Right ventricle myocardium superior (tissue), 1 donor: ENCODE measurements at places on chromosomes 5 and 9.

- no peak for DNase-seq
Measured at GRCh38 chr9:84387821-84388220, 47.3 kb upstream of the SLC28A3 start.

- no peak for DNase-seq
Measured at GRCh38 chr5:168015506-168015905, 275.9 kb upstream of the WWC1 start.

DNA sequence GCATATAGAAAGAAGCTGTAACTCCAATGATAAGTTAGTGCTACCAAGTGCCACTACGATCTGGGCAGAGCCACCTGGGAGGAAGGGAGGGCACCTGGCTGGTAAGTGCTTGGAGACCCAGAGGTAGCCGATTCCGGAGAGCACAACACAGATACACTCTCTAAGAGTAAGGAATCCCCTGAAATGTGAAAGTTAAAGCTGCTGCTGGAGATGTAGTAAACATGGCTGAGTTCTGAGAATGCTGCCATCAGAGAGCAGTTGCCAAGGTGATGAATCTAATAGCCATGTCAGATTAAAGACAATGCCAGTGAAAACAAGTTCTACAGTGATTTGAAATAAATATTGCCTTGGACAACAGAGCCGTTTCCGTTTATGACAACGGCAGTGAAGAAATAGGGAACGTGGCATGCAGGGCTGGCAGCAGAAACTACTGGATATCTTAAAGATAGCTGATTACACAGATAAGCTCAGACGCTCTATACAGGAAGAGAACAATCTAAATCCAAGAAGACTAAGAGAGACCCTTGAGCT is 561.2 kb upstream of the C9orf72 start:
- DNase-seq, result no peak

DNA sequence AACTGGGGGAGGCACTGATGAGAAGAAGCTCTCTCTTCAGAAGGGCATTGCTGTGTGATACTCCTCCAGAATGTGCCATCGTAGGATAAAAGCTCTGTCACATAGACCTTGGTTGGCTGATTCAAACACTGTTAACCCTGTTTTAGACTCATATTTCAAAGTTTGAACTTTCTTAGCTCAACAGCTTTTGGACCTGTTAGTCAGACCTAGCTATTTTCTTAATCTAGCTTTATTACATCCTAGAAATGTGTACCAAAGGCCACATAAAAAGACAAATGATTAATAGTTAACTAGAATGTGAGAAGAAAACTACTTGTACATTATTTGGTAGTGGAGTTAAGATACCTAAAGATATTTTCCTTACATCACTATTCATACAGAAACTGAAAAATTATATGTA is 4.3 kb downstream of the RHOBTB3 start:
- no peak for DNase-seq

DNA sequence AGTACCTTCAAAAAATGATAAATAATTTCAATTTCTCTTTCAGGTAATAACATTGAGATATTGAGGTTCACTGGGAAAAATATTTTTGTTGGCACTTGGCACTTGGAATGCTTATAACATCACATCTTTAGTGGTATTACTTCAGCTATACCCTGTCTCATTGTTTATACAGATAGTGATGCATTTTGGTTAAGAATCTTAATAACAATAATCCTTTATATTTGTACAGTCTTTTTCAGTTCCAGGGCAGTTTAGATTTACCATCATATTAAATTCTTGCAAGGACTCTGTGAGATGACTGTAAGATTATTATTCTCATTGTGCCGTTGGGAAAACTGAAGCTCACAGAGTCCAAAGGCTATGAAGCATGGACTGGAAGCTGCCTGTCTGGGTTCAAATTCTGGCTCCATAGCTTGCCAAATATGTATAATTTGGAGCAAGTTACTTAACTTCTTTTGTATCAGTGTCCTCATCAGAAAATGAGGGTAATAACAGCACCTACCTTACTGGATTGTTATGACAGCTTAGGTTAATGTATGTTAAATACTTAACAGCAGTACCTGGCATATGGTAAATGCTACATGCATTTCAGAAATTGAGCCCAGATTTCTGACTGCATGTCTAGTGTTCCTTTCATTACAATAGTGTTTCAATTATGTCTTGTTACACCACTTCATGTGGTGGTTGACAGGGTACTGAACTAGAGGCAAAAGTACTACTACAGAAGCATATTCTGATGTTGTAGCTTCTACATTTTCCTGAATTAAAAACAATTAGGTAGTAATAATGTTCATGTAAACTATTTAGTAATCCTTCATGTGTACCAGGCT is 272.2 kb downstream of the PLK2 start:
- no peak for DNase-seq

DNA sequence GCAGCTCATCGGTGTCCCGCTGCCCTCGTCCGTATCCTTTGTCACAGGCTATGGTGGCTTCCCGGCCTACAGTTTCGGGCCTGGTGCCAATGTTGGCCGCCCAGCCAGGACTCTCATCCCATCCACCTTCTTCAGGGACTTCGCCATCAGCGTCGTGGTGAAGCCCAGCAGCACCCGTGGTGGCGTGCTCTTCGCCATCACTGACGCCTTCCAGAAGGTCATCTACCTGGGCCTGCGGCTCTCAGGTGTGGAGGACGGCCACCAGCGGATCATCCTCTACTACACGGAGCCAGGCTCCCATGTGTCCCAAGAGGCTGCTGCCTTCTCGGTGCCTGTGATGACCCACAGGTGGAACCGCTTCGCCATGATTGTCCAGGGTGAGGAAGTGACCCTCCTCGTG is 41.9 kb downstream of the COL15A1 start:
- DNase-seq, result no peak

- no peak for DNase-seq
Measured at GRCh38 chr5:140142246-140142645, 16.5 kb downstream of the IGIP start.

DNA sequence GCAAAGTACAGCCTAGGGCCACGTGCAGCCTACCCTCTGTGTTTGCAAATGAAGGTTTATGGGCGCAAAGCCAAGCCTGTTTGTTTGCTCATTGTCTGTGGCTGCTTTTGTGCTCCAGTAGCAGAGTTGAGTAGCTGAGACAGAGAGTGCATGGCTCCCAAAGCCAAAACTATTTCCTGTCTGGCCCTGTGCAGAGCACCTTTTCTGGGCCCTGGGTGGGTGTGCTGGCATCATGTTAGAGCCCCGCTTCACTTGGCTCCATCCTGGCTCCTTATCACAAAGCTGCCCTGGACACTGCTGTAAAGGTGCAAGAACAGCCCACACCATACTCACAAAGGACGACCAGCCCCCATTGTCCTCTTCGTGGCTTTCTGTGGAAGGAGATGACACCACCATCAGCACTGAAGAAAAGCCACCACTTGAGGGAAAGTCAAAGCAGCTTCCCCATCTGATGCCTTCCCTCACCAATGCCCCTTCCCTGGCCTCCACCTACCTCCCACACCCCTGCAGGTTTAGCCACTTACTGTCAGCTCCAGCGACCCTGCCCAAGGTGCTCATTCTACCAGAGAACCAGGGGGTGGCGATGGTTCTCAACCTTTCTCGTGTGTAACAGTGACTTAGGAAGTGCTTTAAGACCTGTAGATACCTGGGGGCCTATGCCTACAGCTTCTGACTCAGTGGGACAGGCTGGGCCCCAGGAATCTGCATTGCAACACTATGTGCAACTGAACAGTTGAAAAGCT is 23.4 kb downstream of the LCP2 start:
- no peak for DNase-seq

DNA sequence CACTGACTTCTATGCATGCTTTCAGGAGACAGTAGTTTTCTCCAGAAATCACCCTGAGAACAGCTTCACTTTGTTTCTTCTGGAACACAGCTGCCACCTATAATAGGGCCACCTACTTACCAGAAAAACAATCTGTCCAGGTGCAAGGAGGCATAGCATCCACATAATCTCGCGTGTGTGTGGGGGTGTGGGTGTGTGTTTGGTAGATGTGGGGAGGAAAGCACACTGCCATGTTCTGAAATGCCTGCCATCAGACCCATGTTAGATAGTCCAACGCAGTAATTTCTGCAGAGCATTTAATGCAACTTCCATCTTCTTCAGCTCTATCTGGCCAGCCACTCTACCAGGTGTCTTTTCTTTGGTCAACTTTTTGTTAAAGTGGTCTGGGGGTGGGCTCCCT is 102.9 kb downstream of the ACER2 start:
- DNase-seq, result no peak

DNA sequence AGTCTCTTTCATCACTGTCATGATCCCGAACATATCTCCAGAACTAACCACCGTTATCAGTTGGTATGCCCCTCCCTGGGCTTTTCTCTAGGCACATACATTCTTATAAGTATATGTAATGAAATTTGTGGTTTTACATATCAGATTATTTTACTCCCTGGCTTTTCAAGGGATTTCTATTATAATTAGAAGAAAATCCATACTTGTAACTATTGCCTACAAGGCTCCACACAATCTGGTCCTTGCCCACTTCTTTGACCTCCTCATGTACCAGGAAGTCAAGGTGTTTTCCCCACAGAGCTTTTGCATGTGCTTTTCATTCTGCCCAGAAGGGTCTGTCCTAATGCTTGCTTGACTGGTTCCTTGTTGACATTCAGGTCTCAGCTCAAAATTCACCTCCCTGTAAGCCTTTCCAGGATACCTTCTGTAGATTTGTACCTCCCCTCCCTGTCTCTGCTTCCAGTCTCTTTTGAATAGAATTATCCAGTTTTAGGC is 33.6 kb upstream of the HSD17B4 start:
- DNase-seq, result no peak

DNA sequence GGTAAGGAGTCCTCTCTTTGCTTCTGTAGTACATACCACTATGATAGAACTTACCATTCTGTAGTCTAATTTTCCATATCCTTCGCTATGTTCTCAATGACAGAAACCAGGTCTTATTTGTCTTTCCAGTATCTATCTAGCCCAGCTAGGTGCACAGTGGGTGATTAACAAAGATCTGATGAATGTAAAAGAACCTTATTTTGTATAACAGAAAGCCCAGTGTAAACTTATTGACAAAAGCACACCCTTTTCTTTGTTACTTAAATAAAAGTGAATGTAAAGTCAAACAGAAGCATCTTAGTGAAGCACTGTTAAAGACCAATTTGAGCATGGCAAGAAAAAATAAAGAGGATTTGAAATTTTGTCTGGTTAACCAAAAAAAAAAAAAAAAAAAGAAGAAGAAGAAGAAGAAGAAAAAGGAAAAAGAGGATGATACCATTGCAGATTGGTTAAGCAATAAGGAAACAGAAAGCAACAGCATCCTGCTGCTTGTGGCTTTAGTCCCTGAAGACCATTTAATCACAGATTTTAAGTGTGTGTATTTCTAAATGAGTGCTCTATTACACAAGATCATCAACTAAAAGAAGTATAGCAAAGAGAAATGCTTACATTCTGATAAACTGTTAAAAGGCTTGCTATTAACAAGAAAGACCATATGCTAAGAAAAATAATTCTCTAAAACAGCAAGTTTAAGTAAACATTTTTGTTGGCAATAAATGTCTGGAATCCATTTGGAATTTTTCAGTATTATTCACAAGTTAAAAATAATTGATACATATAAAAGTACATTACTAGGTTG is 21.2 kb downstream of the MEGF9 start:
- DNase-seq, result no peak

DNA sequence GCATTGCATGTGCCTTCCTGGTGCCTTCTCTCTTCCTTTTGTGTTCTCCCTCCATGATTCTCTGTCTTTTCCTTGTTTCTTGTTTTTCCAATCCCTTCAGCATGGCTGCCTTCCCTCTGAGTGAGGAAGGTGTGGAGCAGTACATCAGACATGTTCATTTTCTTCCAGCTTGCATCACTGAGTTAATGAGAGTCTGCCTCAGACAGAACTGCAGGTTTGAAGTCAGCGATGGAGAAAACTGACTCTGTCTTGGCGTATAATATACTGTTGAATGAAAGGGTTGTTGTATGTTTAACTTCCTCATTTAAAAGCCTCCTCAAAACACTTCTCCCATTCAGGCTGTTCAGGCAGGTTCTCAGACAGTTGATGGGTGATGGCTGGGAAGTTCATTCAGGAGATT is 129.3 kb downstream of the KDM4C start:
- DNase-seq, result no peak

GRCh38 chr5:119996128-119996527 is 366.8 kb downstream of the FAM170A start:
- DNase-seq, result no peak

DNA sequence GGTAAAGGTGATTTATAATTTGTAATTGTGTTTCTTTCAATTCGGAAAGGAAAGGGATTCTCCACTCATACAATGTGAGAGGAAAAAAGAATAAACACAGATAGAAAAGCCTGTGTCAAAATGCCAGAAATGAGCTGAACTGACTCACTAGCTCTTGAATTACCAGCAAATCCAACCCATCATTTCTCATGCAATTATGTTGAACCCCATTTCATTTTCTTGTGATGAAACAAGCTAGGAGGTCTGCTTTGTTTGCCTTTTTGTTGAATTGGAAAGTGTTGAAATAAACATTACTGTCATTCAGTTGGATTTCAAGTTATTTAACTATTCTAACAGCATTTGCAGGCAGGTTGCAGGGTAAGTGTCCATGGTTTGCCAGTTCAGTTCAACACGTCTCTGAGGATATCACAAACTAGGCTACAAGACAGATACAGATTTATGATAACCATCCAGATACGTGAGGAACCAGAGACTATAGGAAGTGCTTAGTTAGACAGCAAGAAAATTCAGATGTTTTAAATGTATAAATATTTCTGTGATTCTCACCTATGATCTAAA is 547.2 kb downstream of the MAT2B start:
- no peak for DNase-seq

GRCh38 chr5:87120518-87121303 is 147.0 kb upstream of the RASA1 start:
- no peak for DNase-seq

GRCh38 chr5:103510851-103511553 is 51.6 kb downstream of the NUDT12 start:
- DNase-seq, result no peak

GRCh38 chr9:120303519-120303918 is 276.4 kb downstream of the CDK5RAP2 start:
- DNase-seq, result no peak

GRCh38 chr5:96562614-96563013 is 99.6 kb upstream of the CAST start:
- DNase-seq, result no peak

DNA sequence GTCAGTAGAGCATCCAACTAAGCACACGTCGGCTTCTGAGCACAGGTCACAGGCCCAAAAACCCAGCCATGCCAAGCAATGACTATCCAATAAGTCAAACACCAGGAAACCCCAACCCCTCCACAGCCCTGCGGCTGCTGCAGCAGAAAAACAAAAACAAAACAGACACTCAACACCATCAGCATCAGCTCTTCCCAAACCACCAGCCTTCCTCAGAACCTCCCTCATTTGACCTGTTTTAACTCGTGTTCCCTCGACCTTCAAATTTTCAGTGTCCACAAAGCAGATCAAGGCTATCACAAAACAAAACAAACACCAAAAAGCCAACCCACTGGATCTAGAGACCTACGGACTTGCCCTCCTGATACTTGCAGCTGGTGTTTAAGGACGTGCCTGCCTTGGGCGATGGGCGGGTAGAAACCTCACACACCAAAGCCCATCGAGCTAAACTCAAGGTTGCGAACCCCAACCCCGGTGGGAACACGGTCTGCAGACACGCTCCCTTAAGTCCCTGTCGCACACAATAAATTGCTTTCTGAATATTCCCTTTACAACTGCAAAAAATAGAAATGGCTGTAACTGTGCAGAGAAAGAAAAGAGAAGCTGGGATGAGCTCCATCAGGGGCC is 247.1 kb upstream of the ANKRD55 start:
- no peak for DNase-seq
